ENCODE measurements at places on chromosomes 5 and 9. TPM values are rescaled to one million over a fixed set of nuclear protein-coding genes. Genes with fewer than 3 reads are reported as not detected.

The C8G gene
- total RNA-seq = 0.86 TPM

The FGD3 gene
- total RNA-seq = under 0.01 TPM

The GRM6 gene
- total RNA-seq = not detected

The LRRC70 gene
- 1.3 TPM for total RNA-seq

The GDA gene
- total RNA-seq = 0.97 TPM

The CDC20B gene
- not detected for total RNA-seq
